ENCODE measurements at places on chromosomes 4 and X. TPM values are rescaled to one million over a fixed set of nuclear protein-coding genes. Genes with fewer than 3 reads are reported as not detected.

DNA sequence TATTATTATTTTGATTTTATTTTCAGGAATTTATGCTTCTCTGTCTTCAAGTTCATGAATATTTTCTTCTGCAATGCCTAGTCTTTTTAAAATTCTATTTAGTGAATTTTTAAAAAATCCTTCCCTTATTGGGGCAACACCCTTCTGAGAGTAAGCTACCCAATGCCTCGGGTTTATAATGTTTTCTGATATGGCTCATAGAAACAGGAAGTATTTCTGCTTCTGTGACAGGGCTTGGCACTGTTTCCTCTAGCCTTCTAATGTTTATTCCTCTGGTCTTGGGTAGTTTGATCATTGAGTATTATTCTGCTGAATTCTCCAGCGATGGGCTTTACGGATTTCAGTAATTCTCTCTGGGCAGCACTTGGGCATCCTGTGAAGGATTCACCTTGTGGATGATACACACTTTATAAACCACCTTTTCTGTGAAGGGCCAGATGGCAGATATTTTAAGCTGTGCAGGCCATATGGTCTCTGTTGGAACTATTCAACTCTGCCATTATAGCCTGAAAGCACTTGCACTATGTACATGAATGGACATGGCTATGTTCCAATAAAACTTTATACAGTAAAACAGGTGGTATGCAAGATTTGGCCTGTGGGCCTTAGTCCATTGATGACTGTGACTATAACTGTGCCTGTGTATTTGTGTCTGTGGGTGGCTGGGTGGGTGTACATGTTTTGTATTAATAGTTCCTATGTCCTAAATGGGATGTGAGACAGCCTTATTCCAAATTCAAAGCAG lies 95.9 kb upstream of the FAT1 start:
- no peaks in the 10 kb centered on the region for H3K36me3 ChIP-seq
- no peak for DNase-seq
- H3K27ac ChIP-seq, result no peak overlapping the region
- H3K4me1 ChIP-seq, result no peaks in the 10 kb centered on the region

DNA sequence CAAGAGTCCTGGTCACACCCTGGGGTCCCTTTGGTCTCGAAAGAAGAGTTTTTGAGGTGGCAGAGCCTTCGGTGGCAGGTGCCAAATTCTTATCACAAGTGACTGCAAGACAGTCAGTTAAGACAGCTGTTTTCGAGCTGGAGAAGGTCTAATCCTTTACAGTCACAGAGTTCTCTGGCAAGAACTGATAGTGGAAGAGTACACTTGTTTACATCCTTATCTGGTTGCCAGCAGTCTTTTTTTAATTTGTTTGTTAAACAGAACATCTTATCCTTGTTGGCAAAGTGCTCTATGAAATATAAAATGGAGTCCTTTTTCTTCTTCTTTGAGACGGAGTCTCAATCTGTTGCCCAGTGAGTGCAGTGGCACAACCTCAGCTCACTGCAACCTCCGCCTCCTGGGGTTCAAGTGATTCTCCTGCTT lies 50.4 kb upstream of the ELOVL6 start:
- H3K27ac ChIP-seq, result peak overlapping the region; percentile 45
- no peaks in the 10 kb centered on the region for H3K4me1 ChIP-seq
- H3K27me3 ChIP-seq, result no peaks in the 10 kb centered on the region

Gene PCDH18
- 17.2 TPM for polyA plus RNA-seq

Gene DOK7
- polyA plus RNA-seq, result 1.1 TPM

Gene KCNE5
- 0.21 TPM for polyA plus RNA-seq

Gene HEPH
- polyA plus RNA-seq, result 53.0 TPM
